ENCODE measurements at places on chromosomes 2 and 18.
A peak's percentile ranks its signal among the peaks of the same experiment; 100 is the strongest.

- no peak for DNase-seq
These were observed 80.7 kb upstream of the CD28 start for GRCh38 chr2:203625701-203626100.

GRCh38 chr2:174846218-174846617, 81.9 kb upstream of the CHRNA1 start:
- no peak for DNase-seq

- peak; percentile 16 for DNase-seq
These were observed 173.8 kb downstream of the TRIB2 start for GRCh38 chr2:12890481-12890991.

DNA sequence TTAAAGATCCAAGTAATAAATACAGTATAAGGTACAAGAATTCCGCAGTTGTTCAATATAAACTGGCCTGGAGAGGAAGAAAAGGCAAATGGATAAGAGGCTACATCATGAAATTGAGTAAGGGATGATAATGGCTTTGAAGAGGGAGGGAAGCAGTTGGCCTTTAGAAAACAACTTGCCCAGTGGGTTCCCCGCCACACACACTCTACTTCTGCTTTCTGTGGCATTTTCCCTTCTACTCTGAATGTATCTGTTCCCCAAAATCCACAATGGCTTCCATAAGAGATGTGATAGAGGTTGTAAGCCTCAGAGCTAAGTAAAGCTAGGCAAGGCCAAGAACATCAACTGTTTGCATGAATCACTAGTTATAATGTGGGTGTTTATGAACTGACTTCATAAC, 221.3 kb downstream of the MBD2 start:
- DNase-seq: no peak

GRCh38 chr2:159592441-159592840, 23.9 kb downstream of the BAZ2B start:
- DNase-seq: no peak

DNA sequence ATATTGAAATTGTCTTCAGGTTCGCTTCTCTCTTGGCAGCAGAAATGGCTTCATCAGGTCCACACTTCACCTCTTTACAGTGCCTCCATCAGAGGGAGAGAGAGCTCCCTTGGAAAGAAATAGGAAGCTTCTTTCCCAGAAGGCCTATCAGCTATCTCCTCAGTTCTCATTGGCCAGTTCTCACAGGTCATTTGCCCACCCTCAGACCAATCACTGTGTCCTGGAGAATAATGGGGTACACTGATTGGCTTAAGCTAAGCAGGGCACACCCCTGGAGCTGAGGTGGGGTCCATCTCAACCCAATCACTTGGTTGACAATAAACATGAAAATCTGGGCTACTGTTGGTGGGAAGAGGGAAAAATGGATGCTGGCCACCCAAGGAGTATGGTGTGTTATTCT, 5.2 kb downstream of the GNLY start:
- DNase-seq: no peak

DNA sequence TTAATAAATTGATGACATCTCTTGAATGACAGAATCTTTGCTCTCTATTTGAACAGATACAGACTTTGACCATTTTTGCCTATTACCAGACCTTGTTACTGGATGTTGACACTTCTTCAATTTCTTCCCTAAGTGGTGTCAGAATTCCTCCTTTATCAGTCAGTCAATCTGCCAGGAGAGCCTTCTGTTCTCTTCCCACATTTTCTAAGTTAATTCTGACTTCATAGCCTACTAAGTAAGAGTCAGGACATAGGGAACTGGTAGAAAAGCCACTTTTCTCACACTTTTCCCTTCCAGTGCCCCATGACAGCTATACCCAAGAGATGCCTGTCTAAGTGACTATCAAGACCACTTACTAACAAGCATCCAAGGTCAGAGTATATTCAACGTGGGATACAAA, 1187.5 kb upstream of the NXPH2 start:
- no peak for DNase-seq

- DNase-seq: no peak
These were observed 187.1 kb downstream of the NRP2 start for GRCh38 chr2:205869439-205869838.

GRCh38 chr2:235551965-235552364, 58.1 kb downstream of the AGAP1 start:
- DNase-seq: no peak

GRCh38 chr2:6994536-6995128, 77.4 kb downstream of the RNF144A start:
- DNase-seq: no peak

- no peak for DNase-seq
These were observed 26.2 kb downstream of the MMADHC start for GRCh38 chr2:149561309-149561926.

DNA sequence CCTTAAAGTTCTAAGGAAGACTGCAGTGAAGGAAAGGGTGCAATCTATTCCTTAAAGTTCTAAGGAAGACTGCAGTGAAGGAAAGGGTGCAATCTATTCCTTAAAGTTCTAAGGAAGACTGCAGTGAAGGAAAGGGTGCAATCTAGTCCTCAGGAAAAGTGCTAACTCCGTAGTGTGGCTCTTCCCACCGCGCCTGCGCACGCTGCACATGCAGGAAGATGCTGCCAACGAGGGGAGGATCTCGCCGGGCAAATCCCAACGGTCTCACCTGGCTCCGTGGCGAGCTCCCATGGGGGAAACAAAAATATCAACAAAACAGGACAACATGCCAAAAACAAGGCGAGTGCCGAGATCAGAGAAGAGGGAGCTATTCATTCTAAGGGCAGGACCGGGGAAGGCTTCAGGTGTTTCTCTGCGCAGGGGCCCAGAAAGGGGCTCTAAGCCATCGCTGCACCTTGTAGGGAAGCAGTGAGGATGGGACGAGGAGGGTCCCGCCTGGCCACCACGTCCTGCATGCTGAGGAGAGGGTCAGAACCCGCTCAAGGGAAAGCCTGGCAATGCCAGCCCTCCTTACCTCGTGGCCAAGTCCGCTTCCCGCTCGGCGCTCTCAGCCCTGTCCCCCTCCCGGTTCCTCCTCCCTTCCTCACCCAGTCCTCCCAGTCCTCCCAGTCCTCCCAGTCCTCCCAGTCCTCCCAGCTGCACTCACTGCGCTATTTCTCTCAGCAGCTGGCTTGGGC, 24.5 kb downstream of the TIMM21 start:
- DNase-seq: no peak

- DNase-seq: no peak
These were observed 7.9 kb upstream of the WDR33 start for GRCh38 chr2:127818794-127819425.

DNA sequence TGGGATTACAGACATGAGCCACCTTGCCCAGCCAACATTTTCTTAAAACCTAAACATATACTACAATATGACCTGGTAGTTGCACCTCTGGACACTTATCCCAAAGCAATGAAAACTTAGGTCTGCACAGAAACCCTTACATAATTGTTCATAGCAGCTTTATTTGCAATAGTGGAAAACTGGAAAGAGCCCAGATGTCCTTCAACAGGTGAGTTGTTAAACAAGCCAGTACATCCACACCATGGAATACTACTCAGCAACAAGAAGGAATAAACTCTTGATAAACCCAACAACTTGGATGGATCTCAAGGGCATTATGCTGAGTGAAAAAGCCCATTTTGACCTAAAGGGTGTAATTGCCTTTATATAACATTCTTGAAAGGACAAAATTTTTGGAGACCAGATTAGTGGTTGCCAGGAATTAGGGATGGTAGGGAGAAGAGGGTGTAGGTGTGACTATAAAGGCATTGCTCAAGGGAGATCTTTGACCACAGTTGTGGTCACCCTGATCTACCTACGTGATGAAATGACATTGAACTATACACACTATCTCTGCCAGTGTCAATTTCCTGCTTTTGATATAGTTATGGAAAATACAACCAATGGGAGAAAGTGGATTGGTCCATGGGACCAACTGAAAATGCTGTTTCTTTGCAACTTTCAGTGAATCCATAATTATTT, 11.9 kb upstream of the AMMECR1L start:
- DNase-seq: no peak

GRCh38 chr2:217283460-217283859, 423.6 kb upstream of the TNP1 start:
- DNase-seq: peak; percentile 85

DNA sequence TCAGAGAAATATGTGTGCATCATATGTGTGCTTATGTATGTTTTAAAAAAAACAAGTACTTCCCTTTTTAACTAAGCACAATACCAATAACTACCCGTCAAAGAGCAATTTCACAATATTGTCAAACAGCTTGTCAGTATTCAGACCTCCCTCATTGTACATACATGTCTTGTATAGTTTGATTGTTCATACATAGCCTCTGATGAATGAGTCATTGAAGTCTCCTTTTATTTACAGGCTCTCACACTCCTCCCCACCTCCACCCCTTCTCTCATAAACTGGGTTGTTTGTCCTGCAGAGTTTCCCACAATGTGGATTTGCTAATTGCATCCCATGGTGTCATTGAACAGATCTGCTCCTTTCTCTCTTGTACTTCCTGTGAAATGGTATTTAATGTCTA, 132.8 kb upstream of the L3MBTL4 start:
- DNase-seq: no peak

GRCh38 chr2:65380255-65380654, 52.1 kb downstream of the SPRED2 start:
- DNase-seq: no peak

DNA sequence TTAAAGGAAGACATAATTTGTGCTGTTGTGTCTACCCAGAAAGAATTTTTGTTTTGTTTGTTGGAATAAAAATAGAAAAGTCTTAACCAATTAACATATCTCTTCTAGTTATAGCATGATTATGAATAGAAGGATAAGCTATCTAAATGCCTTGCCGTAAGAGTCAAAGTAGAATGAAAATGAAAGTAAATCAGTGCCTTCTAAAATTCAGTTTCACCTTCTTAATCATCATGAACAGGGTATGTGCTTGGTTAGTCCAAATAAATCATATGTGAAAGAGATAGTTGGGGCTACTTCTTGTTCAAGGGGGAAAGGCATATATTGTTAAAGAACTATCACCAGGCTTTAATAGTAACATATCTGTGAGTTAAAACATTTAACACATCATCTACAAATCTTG, 91.5 kb downstream of the GULP1 start:
- no peak for DNase-seq

GRCh38 chr2:66696886-66697285, 262.0 kb downstream of the MEIS1 start:
- DNase-seq: no peak

- DNase-seq: no peak
These were observed 968 bp upstream of the ASTL start for GRCh38 chr2:96139181-96139758.

DNA sequence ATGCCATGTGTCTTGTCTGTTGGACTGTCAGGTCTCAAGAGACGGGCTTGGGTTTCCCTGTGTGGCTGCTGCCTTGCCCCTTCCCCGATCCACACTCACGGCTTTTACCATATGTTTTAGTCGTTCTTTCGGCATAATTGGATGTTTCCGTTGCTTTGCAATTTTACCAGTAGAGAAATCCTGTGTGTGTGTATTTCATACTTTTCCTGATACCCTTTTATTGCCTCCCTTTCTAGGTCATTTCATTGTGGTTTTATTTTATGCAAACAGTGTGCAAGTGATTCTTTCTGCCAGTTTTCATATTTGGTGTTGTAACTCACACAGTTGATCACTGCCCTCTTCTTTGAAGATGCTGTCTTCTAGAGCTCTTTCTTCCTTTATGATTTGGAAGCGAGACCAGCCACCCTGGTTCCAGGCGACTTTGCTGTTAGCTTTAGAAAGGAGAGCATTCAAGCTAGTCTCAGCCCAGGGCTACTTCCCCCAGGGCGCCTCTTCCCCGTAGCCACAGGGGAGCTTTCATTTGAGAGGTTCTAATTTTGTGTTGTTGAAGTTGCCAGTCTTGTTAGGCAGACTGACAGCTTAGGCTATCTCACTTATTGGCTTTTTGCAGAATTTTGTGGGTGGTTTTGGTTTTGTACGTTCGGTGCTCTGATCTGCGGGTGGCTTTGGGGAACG, 17.0 kb downstream of the SH3BP4 start:
- no peak for DNase-seq

DNA sequence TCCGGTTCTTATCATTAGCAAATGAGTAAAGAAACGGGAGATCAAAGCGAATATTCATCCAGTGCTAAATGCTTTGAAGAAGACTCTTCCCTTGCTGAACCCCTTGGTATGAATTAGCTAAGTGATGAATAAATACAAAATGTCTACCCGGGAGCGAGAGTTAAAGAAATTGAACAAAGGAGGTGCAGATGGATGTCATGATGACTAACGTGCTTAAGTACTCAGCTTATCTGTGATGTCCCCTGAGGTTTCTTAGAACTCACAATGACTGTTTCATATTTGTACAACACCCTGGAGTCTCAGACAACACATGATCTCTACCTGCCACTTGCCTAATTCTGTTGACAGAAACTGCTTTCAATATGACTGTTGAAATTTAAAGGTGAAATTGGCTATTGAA, 148.5 kb downstream of the TMEM200C start:
- DNase-seq: no peak

DNA sequence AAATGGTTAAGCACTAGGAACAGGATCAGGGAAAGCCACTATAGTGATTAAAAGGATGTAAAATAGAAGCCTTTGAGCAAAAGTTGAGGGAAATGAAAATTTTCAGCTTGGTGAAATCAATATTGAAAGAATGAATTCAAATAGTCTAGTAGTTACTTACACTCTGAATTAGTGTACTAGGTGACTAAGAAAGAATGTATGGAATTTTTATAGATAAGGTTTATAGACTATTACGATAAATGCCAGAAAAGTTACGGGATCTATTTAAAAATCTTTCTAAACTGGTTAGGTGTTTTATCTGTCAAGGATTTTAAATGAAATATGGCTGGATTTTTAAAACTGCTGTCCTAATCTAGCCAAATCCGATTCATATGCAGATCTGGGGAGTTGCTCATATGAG, 208.6 kb downstream of the MYO3B start:
- DNase-seq: no peak

DNA sequence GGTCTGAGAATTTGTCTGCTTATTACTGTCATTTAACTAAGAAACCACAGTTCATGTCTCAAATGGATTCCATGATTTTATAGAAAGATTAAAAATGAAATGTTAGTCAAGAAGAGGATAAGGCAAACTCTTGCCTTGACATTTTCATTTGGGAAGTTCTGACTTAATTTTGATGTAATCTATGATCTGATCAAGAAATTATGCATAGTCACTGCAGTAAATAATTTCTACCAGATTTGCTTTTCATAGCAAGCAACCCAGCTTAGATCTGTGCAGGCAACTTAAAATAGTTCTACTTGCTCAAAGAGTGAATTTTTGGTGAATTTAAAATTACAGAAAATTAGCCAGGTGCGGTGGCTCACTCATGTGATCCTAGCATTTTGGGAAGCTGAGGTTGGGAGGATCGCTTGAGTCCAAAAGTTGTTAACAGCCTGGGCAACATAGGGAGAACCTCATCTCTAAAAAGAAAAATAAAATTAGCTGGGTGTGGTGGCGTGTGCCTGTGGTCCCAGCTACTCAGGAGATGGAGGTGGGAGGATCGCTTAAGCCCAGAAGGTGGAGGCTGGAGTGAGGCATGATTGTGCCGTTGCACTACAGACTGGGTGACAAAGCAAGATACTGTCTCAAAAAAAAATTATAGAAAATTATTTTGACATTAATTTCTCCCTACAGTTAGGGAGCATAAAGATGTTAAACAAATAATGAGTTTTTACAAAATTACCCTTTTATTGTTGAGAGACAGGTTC, 158.7 kb upstream of the MYO3B start:
- no peak for DNase-seq

GRCh38 chr18:62584241-62585120, 61.7 kb downstream of the ZCCHC2 start:
- DNase-seq: peak; percentile 74

Data from fibroblast of skin of left quadriceps (primary cell).